ENCODE measurements at places on chromosomes 13 and 19. TPM values are rescaled to one million over a fixed set of nuclear protein-coding genes. Genes with fewer than 3 reads are reported as not detected.

Gene POP4
- 62.1 TPM for total RNA-seq

- DNase-seq: no peak
Observed at GRCh38 chr13:73278186-73278585, 219.4 kb downstream of the KLF5 start.

Gene MBD3
- total RNA-seq: 100 TPM

DNA sequence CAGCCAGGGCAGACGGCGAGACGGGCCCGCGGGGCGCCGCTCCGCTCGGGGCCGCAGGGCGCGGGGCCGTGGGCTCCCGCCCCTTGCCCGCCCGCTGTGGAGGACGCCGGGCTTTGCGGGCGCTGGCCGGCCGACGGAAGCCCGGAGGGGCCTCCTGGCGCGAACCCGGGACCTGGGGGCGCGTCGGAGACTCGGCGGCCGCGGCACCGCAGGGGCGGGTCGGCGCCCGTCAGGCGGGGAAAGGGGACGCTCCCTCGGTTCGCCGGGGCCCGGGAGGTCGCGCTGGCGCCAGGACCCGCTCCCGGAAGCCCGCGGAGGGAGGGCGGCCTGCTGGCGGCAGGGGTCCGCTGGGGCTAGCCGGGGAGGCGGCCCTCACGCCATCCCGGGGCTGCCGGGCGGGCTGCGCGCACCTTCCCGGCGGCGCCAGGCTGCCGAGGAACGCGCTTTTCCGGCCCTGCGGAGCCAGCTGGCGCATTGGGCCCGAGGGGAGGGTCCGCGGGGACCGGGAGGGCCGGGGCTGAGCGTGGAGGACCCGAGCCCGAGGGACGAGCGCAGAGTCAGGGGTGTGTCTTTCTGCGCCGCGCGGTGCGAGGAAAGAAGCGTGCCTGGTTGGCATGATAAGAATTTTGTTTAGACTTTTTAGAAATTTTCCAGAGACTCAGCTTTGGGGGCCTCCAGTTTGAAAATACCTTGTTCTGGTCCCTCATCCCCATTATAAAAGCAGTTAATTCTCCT is 511 bp downstream of the GARRE1 start:
- DNase-seq: no peak

- no peak for DNase-seq
Observed at GRCh38 chr13:85278851-85279250, 520.4 kb downstream of the SLITRK6 start.

Gene MEF2B
- total RNA-seq: not detected

DNA sequence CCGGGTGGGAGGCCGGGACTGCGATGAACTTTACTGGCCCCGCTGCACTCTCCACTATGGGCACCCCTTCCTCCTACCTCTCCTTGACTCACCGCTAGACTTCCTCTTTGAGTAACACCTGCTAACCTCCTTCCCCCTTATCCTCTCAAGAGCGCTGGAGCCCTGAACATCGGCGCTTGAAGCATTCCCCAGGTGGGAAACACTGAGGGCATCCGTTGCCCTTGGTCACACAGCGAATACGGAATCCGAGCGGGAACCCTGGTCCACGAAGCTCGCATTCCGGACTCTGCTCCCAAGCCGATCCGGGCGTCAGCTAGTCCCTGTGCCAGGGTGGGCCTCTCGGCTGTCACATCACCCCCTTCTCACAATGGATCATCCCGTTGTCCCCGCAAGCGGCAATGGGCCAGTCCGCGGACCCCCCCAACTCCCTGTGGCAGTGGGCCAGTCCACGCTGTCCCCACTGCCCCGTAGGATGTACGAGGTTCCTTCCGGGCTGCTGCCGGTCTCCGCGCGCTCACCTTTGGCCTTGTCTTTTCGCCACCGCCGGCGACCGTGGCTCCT is 4.2 kb downstream of the LIPE start:
- no peak for DNase-seq

GRCh38 chr13:98938801-98939200 is 39.1 kb downstream of the DOCK9 start:
- no peak for DNase-seq

GRCh38 chr19:51690454-51691073 is 2.6 kb upstream of the SPACA6 start:
- DNase-seq: peak; percentile 48

GRCh38 chr13:80881942-80882445 is 541.1 kb upstream of the SPRY2 start:
- no peak for DNase-seq

Gene SULT2B1
- 43.0 TPM for total RNA-seq

Gene AP1M2
- total RNA-seq: 85.8 TPM

DNA sequence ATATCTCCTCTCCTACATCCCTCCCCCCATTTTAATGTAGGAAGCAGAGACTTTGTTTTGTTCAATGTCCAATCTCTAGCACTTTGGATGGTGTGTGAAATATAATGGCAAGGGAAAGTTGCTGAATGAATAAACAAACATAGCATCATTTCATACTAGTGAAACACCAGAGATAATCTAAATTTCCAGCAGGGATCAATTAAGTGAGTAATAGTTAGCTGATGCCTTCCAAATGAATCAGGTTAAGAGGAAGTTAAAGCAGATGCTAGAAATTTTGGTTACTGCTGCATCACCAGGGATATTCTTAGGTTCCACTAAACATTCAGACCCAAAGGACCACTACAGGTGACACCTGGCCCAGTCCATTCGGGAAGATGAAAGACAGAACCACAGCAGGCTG is 8.1 kb downstream of the MRPS31 start:
- DNase-seq: no peak

- DNase-seq: no peak
Observed at GRCh38 chr13:56352901-56353300, 787.8 kb upstream of the PRR20A start.

DNA sequence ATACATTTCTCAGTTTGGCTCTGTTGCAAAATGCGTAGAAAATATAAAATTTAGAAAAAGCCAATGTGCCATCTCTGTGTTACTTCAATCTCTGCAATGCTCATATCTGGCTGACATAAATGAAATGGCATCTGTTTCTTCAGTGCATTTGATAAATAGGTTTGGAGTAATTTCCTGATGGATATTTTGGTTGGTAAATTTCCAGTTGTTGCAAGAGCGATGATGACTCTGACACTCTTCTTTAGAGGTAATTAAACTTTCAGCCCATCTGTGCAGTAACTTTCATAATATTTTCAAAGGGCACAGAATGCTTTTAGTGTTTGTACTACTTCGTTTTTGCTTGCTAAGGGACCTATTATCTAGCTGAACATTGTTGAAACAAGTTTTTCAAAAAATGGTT is 1286.4 kb downstream of the PCDH9 start:
- DNase-seq: no peak

Gene PSG11
- total RNA-seq: not detected

DNA sequence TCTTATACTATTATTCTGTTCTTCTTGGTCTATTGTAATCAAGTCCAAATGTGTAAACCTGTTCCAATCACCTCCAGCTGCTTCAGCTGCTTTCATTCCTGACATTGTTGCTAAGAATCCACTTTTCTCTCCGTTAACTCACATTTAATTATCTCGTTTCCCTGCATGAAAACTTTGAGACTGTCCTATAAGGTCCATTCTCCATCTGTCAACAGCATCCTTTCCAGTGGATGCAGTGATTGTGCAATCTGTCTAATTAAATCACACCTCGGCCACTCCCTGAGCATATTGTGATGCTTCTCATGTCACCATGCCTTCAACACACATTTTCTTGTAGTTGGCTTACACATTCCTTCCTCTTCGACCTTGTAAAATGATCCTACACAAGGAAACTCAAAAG is 1626.9 kb upstream of the SLC10A2 start:
- no peak for DNase-seq

GRCh38 chr19:54014920-54015560 is 23.6 kb downstream of the CACNG6 start:
- no peak for DNase-seq

Gene KLK14
- 5.3 TPM for total RNA-seq

Gene COL4A1
- total RNA-seq: 37.3 TPM

GRCh38 chr19:11446652-11447301 is 11.3 kb downstream of the PRKCSH start:
- DNase-seq: no peak

DNA sequence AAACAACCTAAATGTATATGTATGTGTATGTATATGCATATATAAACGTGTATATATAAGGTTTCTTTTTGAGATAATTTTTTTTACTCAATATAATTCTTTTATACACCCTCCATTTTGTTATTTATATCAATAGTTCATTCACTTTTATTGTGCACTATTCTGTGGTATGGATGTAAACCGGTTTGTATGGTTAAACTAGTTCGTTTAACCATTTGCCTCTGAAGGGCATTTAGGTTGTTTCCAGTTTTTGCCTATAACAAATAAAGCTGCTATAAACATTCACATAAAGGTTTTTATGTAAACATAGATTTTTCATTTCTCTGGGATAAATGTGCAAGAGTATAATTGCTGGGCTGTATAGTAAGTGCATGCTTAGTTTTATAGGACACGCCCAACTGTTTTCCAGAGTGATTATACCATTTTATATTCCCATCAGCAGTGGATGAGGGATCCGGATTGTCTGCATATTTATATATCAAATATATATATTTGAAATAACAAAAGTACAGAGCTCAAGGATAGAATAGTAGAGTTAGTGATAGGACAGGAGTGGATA is 380.3 kb downstream of the TSHZ3 start:
- no peak for DNase-seq

GRCh38 chr13:96632536-96633320 is 361.5 kb downstream of the OXGR1 start:
- no peak for DNase-seq

Gene LRRC63
- total RNA-seq: 1.0 TPM

DNA sequence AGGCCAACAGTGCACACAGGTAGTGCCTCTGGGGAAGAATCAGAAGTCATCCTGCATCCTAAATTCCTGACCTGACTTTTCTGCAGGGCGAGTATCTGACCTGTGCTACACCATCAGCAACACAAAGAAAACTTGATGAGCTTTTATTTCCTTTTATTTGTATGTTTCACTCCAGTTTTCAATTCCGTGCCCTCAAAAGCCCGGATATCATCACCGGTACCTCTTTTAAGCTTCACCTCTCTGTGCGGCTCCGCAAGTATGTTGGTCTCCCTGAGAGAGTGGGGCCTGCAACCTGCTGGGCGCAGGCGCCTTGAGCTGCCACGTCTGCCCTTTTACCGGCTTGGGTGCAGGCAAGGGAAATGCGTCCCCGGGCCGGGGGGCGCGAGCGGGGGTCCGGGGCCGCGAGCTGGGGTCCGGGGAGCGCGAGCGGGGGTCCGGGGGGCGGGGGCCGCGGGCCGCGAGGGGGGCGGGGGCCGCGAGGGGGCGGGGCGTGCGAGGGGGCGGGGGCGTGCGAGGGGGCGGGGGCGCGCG is 4.3 kb upstream of the DUXA start:
- DNase-seq: peak; percentile 10

DNA sequence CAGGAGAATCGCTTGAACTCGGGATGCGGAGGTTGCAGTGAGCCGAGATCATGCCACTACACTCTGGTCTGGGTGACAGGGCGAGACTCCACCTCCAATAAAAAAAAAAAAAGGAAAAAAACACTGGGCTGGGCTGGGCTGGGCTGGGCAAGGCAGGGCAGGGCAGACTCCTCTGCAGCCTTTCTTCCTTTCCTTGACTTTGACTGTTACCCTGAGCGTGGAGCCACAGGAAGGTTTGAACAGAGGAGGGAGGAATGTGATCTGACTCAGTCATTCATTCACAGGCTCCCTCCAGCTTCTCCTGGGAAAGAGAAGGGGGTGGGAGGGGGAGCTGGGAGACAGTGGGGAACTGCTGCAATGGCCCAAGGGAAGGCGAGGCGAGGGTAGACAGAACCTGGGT is 2.7 kb upstream of the ACTN4 start:
- no peak for DNase-seq

Gene FLT3
- total RNA-seq: 2.4 TPM

Gene LRRC8E
- total RNA-seq: 11.7 TPM

DNA sequence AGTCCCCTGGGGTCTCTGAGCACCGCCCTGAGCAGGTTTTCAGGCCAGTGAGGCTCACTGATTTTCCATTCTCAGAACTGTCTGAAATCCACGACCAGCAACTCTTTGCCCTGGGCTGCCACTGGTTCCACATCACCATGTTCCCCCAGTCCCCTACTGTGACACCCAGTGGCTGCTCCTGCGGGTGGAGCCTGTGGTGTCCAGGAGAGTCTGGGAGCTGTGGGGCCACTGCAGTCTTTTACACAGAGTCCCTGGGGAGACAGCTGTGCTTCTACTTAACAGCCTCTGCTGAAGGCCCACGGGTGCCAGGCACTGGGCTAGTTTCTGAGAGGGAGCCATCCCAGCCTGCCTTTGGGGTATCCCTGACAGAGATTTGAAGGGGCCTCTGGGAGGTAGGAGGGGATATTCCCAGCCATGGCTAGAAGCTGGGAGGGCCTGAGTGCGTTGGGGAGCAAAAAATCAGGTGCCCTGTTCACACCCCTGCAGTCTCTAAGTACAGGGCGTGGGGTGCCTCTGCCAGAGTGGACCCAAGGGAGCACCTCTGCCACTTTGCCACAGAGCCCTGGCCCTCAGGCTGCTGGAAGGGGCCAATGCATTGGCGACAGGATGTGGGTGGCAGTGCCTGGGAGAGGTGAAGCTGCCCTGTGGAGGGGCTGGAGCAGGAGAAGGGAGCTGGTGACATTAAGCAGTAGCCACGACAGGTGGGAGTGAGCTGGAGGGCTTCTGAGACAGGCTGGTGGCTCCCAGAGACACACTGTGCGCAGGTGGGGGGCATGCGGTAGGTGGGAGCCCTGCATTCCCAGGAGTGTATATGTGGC is 200.2 kb upstream of the ZNF536 start:
- no peak for DNase-seq

GRCh38 chr19:17328517-17329365 is 5.9 kb downstream of the ANO8 start:
- DNase-seq: no peak

Gene RASIP1
- 9.1 TPM for total RNA-seq

Data from prostate gland (tissue), 2 donors.